MG63 (cell line): ENCODE measurements at places on chromosomes 16 and 17.
A peak's percentile ranks its signal among the peaks of the same experiment; 100 is the strongest.

DNA sequence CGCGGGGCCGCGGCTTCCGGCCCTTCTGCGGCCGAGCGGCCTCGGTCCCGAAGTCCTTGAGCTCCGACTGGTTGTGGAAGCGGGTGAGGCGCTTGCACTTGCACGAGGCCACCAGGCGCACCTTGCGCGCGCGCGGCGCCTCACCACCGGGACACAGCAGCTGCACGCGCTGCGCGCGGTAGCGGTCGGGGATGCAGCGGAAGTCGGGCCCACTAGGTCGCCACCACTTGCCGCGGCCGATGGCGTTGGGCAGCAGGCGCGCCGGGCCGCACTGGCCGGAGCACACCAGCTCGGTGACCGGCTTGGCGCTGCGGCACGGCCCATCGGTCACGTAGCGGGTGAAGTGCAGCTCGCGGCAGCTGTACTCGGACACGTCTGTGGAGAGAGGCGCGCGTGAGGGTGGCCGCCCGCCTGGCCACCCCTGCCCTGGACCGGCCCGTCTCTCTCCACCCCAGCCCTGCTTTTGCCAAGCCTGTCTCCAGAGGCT lies 3.2 kb downstream of the SOST start:
- DNase-seq: no peak

GRCh38 chr16:77674888-77675287 lies 47.4 kb upstream of the NUDT7 start:
- DNase-seq: no peak

GRCh38 chr16:80025236-80025635 lies 424.7 kb upstream of the MAF start:
- peak; percentile 58 for DNase-seq

GRCh38 chr16:88427376-88427775 lies 25.7 kb upstream of the ZFPM1 start:
- no peak for DNase-seq

DNA sequence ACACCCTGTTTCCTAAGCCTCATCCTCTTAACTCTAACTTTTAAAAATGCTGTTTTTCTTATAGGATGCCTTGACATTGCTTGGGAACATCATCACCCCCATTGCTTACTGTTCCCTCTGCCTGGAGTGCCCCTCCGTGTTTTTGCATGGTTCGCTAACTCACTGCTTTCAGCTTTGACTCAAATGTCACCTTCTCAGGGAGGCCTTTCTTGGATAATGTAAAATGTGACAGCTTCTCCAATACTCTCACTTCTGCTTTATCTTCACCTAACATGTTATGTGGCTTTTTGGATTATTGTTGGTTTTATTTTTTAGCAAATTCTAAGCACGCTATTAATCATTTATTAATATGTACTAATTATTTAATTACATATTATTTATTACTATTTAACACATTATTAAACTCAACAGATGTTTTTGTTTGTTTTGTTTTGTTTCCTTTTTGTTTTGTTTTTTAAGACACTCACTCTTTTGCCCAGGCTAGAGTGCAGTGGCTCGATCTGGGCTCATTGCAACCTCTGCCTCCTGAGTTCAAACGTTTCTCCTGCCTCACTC lies 3.8 kb downstream of the CRYM start:
- no peak for DNase-seq

GRCh38 chr16:981695-982144 lies at the start of gene SOX8:
Gene SOX8 (plus strand): TSS chr16:981770. CDS start chr16:981923, 153 bp downstream.
- DNase-seq: no peak

GRCh38 chr17:59151591-59151990 lies 3.4 kb downstream of the SKA2 start:
- no peak for DNase-seq

GRCh38 chr17:46935658-46936266 lies 12.8 kb downstream of the GOSR2 start:
- DNase-seq: no peak

DNA sequence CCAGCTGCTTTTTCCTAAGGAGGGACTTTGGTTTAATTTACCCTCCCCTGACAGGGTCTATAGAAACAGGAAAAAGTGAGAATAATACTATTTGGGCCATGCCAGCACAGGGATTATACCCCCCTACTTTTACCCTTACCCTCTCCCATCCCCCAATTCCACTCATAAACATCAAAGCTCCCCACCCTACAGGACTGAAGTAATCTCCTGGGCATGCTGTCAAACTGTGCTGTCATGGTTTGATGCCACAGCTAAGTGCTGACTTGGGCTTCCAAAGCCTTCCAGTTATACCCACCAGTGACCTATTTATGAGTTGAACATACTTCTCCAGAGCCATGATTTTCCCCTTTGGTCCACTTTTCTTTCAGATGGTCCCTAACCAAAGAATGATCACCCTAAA lies 12.8 kb downstream of the PHF12 start:
- peak; percentile 55 for DNase-seq

DNA sequence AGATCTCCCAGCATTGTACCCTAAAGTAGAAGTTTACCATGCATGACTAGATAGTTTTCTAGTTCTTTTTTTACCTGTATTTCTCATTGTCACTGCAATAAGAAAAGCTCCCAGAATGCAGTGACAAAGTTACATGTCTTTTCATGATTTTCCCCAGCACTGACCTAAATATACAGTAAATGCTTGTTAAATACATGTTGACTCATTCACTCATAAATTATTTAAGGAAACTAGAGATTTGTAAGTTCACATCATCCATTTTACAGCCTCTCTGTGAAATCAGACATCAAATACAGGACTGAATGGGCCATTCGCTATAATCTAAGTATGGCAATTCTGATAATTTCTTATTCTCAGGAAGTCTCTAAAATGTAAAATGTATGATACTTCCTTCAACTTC lies 258.9 kb upstream of the AXIN2 start:
- no peak for DNase-seq

- DNase-seq: no peak
Measured at GRCh38 chr16:10386517-10387100, 748 bp downstream of the ATF7IP2 start.

- no peak for DNase-seq
Measured at GRCh38 chr16:51722467-51722866, 571.4 kb upstream of the SALL1 start.

- no peak for DNase-seq
Measured at GRCh38 chr17:58528443-58528842, 14.0 kb upstream of the MTMR4 start.

GRCh38 chr17:77147357-77147801 lies 6.6 kb downstream of the SEC14L1 start:
- DNase-seq: no peak

- DNase-seq: no peak
Measured at GRCh38 chr16:65061935-65062518, 59.8 kb downstream of the CDH11 start.

DNA sequence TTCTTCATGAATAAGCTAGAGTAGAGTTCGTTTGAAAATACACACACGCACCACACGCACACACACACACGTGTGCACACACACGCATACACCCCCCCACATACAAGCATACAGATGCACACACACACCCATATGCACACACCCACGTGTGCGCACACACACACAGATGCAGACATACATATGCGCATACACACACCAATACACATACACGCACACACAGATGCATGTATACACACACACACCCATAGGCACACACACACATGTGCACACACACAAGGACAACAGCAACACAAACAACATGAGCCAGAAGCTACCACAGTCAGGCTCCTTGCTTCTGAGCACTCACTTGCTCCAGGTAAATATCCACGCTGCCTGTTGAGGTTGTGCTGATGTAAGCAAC lies 5.1 kb downstream of the IFT140 start:
- DNase-seq: no peak

DNA sequence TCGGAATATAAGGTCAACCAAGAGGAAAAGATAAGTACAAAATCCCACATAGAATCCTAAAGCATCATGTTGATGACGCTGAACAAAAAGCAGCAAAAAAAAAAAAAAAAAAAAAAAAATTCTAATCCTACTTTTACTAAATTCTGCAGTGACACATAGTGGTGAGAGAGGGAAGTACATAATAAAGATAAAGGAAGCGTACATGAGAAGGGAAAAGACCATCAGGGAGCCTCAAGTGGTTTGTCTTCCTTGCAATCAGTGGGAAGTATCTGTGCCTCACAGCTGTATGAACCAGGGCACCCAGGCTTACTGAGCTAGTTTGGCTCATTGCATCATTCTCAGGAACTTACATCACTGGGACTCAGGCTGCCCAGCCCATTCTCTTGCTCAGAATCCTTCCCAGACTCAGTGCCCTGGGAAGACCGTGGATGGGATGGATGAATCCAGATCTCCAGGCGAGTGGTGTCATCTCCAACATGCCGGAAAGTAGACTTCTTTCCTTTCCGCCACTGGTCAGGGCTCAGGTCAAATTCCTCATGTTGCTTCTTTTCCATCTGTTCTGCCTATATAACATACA lies 21.2 kb downstream of the SMG6 start:
- DNase-seq: no peak

DNA sequence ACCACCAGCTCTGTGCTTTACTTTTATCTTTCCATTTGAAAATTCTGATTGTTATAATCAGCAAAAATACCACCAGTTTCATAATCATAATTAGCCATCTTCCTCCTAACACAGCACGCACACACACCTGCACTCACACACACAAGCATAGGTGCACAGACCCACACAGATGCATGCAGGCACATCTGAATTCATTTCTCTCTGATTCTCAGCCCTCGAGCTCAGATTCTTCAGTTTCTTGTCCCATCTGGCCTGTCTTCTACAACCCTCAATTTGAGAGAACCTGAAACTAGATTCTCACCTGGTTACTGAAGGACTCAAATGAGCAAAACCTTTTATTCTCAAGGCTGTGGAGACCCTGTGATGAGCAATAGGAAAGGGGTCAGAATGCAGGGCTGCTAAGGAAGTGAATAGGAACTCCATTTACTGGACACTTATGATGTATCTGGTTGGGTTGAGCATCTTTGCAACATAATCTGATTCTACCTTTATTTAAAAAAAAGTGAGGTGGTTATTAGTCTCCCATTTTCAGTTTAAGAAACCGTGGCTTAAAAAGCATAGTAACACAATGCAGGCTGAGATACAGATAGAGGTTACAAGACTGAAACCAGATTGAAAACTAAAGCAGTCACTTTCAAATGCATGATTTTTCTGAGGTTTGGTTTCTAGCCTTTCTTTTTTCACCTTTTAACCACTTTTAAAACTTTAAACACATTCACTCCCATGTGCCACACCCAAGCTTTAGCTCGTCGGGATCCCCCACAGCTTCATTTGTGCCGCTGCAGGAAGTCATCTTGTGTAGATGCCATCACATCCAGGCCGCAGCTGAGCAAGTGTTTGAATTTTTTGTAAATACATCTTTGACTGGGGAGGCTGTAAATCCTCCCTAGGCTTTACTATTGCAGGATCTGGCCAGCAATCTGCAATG lies 9.4 kb downstream of the KRT33A start:
- no peak for DNase-seq

- DNase-seq: no peak
Measured at GRCh38 chr17:76027159-76027839, at the start of gene EVPL. Gene EVPL (minus strand): TSS chr17:76027306. CDS start chr17:76027198, 108 bp downstream.

DNA sequence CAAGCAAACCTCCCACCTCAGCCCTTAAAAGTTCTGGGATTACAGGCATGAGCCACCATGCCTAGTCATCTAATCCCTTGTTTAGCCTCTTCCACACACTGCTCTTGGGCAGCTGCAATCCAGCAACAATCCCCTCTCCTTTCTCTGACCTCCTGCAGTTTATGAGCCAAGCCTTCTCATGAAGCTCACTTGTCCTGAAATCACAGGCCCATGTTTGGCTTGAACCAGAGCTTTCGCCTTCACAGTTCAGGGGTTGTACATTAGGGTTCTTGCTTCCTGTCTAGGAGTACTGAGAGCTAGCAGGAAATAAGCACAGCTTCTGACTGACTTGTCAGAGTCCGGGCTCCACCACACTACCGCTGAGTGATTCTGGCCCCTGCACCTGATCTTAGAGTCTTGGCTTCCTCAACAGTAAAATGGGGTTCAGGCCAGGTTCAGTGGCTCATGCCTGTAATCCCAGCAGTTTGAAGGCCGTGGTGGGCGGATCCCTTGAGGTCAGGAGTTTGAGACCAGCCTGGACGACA lies 16.3 kb downstream of the ERAL1 start:
- no peak for DNase-seq

DNA sequence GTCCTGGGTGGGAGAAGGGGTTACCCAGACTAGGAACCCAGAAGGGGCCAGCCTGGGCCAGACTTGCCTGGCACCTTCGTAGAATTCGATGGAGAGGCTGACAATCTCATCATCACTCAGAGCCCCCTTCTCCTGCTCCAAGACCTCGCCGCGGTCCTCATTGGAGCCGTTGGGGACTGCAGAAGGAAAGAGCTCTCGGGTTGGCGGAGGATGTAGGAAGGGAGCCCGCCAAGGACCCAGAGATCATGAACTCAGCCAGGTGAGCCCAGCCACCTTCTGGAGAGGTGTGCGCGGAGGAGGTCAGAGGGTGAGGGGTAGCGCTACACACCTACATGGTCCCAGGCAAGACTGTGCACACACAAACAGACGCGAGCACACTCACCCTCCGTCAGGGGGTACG lies 8.5 kb downstream of the CISD3 start:
- DNase-seq: no peak

DNA sequence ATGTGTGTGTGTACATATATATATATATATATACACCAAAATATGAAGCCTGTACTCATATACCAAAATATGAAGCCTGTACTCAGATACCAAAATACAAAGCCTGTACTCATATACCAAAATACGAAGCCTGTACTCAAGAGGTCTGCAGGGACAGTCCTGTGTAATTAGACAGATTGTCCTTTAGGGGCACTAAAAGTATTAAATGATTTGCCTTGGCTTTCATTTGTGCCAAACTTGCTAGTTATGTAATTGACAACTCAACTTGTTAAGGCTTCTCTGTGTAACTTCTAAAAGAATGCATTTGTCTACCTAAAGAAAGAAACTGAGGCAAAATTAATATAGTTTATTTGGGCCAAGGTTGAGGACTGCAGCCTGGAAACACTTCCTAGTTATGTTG lies 30.8 kb upstream of the DHX40 start:
- no peak for DNase-seq

GRCh38 chr16:4090351-4090851 lies 25.8 kb downstream of the ADCY9 start:
- no peak for DNase-seq

DNA sequence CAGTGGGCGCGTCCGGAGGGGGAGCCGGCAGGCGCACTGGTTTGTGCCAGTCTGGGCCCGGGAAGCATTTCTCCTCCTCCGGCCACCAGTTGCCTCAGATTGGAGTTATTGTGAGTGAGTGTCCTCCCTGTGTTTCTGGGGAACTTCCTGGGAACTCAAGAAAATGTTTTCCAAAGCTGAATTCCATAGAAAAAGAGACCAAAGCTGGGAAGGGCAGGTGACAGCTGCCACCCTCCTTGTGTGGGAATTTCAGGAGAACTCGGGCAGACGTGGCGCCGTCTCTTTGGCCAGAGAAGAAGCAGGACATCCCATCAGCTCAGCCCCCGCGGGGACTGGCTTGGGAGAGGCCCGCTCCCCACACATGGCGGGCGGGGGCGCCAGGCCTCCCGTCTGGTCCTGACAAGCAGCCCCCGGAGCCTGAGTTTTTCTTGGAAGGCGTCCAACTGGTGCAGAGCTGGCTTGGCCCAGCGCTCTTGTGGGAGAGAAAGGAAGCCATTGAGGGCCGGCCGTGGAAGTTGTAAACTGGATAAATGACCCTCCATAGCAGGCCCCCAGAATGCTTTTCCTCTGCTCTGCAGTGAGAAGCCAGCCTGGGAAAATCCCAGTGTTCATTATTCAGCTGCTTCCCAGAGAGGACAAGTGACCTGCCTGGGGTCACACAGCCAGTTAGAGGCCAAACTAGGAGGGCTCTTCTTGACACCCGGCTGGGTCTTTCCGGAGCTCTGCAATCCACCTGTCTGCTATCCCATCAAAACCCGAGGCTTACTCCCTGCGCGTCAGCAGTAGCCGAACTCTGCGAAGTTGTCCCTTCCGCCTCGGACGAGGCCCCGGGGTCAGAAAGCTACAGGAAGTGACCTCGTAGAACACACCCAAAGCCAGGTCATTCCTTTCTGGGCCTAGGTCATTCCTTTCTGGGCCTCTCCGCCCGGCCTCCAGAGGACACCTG lies 39.2 kb upstream of the GSE1 start:
- DNase-seq: no peak
